ENCODE measurements at places on chromosomes 6 and 20.

DNA sequence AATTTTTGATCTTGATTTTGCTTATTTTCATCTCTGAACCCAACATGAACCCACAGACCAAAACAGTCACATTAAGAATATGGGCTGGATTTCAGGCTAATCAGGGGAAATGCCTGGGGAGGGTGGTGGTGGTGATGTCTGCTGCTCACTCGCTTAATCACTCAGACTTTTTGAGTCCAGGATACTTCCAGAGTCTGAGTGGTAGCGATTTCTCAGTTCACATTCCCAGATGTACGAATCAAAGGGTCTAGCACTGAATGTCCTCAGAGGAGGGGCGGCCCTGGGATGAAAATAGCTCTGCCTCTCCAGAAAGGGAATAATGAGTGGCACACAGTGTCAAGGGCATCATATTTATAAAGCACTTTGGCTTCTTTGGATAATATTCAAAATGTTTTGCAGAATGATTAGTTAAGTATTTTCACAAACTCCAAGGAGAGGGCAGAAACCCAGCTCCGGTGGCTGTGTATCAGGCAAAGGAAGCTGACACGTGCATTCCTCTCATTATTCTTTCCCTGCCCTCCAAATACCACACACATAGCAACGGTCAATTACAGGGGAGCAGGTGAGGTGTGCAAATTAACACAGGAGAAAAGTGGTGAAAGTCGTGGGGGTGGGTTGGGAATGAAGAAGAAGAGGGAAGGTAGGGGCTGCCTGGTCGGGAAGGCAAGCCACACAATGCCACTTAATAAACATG is 345.2 kb upstream of the RSPO3 start:
- no peak for DNase-seq

DNA sequence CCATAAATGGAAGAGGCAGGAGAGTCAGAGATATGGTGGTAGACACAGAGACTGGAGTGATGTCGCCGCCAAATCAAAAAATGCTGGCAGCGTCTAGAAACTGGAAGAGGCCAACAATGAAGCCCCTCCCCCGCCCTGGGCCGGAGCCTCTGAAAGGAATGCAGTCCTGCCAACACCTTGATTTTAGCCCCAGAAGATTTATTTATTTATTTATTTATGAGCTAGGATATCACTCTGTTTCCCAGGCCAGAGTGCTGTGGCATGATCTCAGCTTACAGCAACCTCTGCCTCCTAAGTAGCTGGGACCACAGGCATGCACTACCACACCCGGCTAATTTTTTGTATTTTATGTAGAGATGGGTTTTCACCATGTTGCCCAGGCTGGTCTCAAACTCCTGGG is 82.6 kb upstream of the CCDC167 start:
- DNase-seq = no peak

DNA sequence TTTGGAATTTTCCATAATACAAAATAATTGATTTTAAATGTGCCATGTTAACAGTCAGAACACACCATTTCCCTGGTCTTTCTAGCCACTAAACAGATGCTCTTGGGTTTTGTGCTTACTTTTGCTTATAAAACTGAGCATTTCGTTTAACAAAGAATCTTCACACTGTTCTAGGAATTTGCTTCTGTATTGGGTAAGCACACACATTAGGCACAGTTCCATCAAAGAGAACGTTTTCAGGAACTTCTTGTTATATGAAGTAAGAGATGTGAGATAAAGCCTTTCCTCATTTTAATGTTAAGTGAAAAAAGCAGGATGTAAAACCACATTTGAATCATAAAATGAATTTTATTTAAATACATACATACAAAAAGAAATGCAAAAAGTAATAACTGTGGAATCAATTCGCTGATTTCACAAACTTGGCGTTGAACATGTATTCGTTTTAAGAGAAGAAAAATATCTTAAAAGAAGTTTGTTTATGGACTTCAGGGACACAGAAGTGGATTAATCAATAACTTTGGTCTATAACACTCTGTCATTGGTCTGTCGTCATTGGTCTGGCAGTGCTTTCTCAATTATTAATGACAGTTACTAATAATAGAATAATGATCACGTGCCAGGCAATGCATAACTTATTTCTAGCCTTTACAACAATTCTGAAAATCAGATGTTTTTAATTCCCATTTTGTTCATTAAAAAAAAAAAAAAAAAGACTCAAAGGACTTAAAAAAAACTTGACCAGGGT is 199.9 kb upstream of the PRDM1 start:
- no peak for DNase-seq

DNA sequence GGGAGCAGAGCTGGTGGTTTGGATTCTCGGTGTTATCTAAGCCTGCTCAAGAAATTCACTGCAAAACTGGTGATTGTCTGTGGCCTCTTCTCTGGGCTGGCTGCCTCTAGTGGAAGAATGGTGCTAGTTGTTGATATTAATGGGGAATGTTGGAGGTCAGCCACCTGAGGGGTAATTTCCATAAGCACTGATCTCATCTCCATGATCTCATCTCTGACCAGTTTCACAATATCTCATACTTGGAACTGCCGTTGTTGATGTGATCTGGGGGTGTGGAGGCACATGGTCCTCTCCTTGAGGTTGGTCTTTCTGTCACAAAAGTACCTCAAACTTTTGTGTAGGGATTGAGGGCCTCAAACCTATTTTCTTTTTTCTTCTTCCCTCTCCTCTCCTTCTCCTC is 102.6 kb downstream of the CD109 start:
- no peak for DNase-seq

DNA sequence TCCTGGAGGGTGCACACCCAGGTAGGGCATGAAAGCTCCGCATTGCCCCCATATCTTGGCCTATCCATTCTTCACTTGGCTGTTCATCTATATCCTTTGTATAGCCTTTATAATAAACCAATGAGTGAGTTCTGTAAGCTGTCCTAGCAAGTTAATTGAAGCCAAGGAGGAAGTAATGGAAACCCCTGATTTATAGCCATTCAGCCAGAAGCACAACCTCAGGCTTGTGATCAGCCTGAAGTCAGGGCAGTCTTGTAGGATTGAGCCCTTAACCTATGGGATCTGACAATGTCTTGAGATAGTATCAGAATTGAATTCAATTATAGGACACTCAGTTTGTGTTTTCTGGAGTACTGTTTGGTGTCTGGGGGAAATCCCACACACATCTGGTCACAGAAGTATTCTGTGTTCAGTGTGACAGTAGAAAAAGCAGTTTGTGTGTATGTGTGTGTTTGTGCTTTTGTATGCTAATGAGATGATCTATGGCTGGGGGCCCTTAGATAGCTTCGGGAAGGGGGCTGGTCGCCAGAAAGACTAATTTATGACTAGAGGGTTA is 5.7 kb downstream of the NT5E start:
- DNase-seq = no peak

GRCh38 chr6:142803495-142804058 is 141.4 kb downstream of the HIVEP2 start:
- DNase-seq = no peak

DNA sequence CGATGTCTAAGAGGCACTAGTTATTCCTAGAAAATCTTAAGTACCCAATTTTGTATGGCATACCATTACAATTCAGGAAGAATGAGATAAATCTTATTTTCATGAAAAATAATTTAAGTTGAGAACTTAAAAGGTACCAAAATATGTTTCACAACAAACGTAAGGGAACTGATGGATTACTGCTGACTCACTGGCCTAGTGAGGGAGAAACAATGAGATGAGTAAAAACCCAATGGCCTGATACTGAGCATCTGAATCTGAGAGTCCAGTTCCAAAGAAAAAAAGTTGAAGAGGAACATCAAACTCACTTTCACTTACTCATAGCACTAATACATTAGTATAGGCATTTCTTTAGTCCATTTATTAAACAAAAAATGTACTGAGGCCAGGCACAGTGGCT is 56.0 kb downstream of the MDN1 start:
- DNase-seq = no peak

DNA sequence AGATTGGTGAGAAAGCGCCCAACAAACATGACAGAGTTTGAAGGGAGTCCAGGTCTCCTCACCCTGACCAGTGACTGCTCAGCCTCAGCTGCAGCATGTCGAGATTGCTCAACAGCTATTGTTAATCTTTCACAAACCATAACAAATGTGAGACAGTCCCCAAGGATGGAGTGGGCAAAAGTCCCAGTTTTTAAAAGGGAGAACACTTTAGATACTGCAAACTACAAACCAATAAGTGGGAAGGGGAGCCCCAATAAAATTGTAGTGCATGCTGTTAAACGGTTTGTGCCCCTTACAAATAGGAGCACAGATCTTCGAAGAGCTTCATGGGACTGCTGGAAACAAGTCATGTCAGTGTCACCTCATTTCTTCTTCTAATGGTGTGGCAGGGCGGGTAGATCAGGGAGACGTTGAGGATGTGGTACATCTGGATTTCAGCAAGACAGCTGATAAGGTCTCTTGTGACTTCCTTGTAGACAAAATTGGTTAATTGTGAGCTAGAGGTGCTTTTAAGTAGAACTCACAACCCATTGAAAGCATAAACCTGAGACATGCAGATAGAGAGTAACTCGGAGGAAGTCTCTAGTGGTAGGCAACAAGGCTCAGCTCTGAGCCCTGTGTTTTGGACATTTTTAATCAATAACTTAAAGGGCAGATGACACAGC is 134.0 kb upstream of the ARMC2 start:
- no peak for DNase-seq

GRCh38 chr6:159092631-159093030 is 47.8 kb upstream of the TAGAP start:
- DNase-seq = no peak

DNA sequence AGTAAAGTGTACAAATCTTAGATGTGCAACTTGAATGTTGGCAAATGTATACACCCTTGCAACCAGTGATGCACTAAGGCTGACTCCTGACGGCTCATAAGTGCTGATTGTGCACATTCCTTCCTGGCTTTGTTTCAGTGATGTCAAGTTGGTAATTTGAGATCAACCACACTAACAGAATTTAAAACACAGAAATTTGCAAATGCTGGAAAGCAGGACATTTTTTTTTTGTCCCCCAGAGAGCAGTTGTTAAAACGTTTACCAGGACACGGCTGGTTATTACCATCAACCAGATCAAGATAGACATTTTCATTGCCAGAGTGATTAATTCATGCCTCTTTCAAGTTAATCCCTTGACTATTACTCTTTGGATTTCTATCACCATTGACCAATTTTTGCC is 735.6 kb downstream of the RFPL4B start:
- DNase-seq = no peak

GRCh38 chr20:9031991-9032390 is 36.9 kb upstream of the PLCB4 start:
- DNase-seq = no peak

GRCh38 chr6:163369141-163369540 is 45.4 kb upstream of the QKI start:
- no peak for DNase-seq

DNA sequence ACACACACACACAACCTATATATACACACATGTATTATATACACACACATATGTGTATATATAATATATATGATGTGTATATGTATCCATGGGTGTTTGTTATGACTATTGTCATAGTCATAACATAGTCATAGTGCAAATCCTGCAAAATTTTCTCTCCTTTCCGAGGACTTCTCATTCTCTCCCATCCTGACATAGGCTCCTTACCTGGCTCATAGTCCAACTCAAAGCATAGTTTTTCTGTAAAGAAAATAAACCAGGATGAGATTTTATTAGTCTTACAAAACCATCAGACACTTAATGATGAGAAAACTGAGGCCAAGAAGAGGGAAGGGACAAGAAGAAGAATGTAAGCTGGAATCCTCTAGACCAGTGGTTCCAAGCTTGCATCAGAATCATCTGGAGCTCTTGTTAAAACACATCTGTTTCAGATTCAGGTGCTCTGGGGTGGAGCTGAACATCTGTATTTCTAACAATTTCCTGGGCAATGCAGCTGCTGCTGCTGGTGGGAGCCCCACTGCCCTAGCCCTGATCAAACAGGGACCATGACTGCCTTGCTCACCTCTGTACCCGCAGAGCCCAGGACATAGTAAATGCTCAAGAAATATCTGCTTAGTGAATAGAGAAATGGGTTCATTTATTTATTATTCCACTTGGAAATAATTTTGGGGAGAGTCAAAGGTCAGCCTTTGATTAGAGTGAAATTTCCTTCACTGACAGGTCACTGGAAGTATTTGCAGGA is 5.3 kb downstream of the TRIM10 start:
- no peak for DNase-seq

GRCh38 chr6:17178326-17178725 is 76.5 kb downstream of the STMND1 start:
- no peak for DNase-seq

DNA sequence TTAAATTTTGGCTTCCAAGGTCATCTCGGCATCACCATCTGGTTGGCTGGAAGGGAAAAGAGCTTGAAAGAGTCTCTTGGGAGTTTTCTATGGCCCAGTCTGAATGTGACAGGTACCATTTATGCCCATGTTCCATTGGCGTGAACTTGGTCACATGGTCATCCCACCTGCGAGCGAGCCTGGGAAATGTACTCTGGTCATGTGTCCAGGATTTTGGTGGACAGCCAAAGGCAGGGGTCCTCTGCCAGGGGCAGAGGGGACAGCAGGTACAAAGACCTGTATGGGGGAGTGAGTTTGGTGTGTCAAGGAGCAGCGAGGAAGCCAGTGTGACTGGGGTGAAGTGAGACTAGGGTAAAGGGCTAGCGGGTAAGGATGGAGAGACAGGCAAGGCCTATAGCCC is 112.6 kb downstream of the CDC5L start:
- DNase-seq = no peak

- DNase-seq = no peak
Observed at GRCh38 chr20:52379723-52380336, 188.3 kb upstream of the ZFP64 start.

DNA sequence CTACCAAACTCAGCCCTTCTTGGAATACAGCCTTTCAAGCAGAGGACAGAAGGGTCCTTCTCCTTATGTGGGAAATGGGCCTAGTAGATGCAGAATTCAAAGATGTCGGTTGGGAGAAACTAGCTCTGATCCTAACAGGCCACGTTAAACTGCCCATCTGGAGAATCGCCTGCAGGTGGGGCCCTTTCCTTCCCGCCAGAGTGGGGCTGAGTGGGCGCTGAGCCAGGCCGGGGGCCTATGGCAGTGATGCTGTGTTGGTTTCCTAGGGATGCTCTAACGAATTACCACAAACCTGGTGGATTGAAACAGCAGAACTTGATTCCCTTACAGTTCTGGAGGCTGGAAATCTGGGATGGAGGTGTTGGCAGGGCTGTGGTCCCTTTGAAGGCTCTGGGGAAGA is 9.1 kb downstream of the MAPK13 start:
- no peak for DNase-seq

DNA sequence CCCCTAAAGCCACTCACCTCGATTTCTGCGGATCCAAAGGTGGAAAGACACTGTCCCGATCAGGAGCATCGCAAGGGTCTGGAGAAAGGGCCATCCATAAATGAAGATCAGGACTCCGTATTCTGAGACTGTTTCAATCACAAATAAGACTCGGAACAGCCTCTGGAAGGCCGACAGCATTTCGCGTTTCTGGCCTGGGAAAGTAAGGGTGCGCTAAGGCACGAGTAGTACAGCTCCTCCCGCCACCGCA is 44.6 kb downstream of the DPPA5 start:
- no peak for DNase-seq

GRCh38 chr6:52508261-52508739 is 68.6 kb downstream of the TRAM2 start:
- DNase-seq = no peak
